ENCODE measurements at places on chromosomes 3 and 15.

- no peak for DNase-seq
These were observed 14.7 kb upstream of the LRRFIP2 start for GRCh38 chr3:37189109-37189508.

DNA sequence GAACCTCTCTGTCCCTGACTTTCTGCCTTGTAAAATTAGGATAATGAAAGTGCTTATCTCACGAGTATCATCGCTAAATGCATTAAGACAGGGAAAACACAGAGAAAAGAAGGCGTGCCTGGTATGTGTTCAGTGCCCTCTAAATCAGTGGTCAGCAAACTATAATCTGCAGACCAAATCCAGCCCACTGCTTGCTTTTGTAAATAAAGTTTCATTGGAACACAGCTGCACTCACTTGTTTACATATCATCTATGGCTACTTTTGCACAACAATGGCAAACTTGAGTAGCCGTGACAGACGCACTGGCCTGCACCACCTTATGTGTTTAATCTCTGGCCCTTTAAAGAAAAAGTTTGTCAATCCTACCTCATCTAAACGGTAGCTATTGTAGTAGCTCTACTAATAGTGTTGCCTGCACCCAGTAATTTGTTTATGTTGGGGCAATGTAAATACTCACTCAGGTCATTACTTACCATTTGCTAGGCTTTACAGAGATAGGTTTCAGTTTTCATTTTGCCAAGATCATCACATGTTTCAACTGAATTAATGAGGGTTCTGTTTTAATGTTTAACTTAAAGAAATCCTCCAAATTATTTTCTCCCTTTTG, 229.4 kb downstream of the FEZF2 start:
- DNase-seq: no peak

- no peak for DNase-seq
These were observed 285.8 kb downstream of the ROBO2 start for GRCh38 chr3:77325702-77326101.

DNA sequence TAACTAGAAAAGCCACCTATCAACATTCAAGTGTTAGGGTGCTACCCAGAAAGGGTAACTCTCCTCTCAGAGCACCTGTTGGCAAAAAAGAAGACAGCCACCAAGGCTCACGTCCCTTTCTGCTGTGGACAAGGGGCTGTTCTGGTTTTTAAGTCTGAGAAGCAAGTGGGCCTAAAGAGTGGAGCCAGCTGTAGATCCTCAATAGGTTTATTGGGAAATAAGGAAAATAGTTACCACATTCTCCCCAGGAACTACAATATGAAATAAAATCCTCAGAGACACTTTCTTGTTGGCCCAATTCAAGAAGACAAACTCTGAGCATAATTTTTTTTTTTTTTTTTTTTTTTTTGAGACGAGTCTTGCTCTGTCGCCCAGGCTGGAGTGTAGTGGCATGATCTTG, 35.8 kb downstream of the LRIG1 start:
- no peak for DNase-seq

DNA sequence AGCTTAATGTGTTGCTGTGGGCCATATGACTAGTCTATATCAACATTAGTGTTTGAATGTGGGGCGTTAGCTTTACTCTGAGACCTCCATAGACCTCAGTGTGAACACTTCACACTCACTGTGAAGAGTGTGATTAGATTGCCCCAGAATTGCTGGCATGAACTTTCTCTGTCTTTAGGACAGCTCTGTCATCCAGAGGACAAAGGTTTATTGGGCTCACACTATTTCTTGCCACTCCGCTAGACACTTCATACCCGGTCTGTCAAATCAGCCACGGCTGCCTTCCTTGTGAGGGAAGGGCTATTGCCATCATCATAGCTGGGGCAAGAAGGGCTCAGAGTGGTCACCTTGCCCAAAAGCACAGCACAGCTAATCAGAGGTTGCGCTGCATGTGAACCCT, 316.8 kb upstream of the NR2E3 start:
- no peak for DNase-seq

GRCh38 chr3:195559723-195560409, 16.7 kb upstream of the PPP1R2 start:
- no peak for DNase-seq

GRCh38 chr15:74627766-74628165, 12.1 kb downstream of the CLK3 start:
- DNase-seq: no peak

DNA sequence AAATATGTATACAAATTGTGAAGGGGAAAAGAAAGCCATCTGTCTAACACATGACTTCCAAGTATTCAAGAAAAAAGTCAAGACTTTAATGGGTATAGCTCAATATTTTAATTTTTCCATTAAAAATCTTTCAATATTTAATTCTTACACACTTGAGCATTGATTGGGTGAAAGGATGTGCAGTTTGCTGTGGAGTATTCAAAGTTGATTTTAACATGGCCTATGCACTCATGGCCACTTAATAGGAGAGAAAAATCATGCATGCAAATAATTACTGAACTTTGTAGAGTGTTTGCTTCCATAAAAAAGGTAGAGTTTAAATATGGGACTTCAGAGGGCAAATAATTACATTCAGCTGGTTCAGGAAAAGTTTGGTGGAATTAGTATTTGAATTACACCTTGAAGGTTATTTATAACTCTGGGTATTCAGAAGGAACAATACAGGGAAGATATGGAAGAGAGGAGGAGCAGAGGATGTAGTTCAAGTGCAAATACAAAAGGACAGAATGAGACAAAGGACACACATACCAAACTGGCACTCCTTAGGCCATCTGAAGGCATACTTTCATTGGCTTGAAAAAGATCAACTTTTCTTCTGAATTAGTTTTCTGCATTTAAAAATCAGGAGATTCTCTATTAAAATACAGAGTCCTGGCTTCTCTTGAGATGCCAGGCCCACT, 90.1 kb downstream of the OTOL1 start:
- no peak for DNase-seq

GRCh38 chr3:132315851-132316250, 1.4 kb upstream of the ACP3 start:
- DNase-seq: no peak

DNA sequence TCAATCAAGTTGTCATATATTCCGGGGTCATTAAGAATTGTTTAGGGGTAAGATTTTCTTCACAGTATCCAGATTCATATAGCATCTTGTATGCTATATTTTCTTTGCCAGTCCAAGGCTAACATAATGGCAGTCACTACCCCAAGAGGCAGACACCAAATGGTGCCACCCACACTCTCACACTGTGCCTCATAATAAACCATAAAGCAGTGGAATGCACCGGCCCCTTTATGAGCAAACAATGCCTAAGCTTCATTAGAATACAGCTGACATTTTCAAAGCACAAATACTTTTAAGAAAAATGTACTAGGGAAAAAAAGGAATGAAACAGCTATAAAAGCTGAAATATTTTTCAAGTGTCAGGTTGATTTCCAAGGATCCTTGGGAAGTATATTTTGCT, 121.6 kb downstream of the TFDP2 start:
- no peak for DNase-seq

Measured in stimulated activated CD4-positive, alpha-beta T cell treated with anti-CD3 and anti-CD28 coated beads, Interleukin-15, amount 100 ng/mL, for 1 hour (primary cell).